ENCODE measurements at places on chromosomes 11 and 22. TPM values are rescaled to one million over a fixed set of nuclear protein-coding genes. Genes with fewer than 3 reads are reported as not detected.
A peak's percentile ranks its signal among the peaks of the same experiment; 100 is the strongest.

The ACAT1 gene
- 29.4 TPM for total RNA-seq

The LARGE1 gene
- 3.1 TPM for total RNA-seq

The RNF141 gene
- total RNA-seq, result 20.4 TPM

- H3K36me3 ChIP-seq, result no peaks in the 10 kb centered on the region
- DNase-seq, result no peak
- H3K4me1 ChIP-seq, result no peaks in the 10 kb centered on the region
- no peak overlapping the region for H3K4me3 ChIP-seq
- no peak overlapping the region for H3K27ac ChIP-seq
- no peaks in the 10 kb centered on the region for H3K27me3 ChIP-seq
Observed at GRCh38 chr11:108997826-108998225, 333.0 kb downstream of the DDX10 start.

GRCh38 chr22:20237480-20238440, 30.4 kb downstream of the RTN4R start:
- no peaks in the 10 kb centered on the region for H3K36me3 ChIP-seq
- H3K4me1 ChIP-seq, result peaks cover 19% of the 10 kb centered on the region
- H3K4me3 ChIP-seq, result no peak overlapping the region
- peak; percentile 82 for DNase-seq
- peak overlapping the region; percentile 96 for H3K27ac ChIP-seq
- H3K27me3 ChIP-seq, result no peaks in the 10 kb centered on the region

- no peaks in the 10 kb centered on the region for H3K27me3 ChIP-seq
- DNase-seq, result no peak
- no peaks in the 10 kb centered on the region for H3K4me1 ChIP-seq
- no peak overlapping the region for H3K4me3 ChIP-seq
- H3K36me3 ChIP-seq, result no peaks in the 10 kb centered on the region
- H3K27ac ChIP-seq, result no peak overlapping the region
Observed at GRCh38 chr11:88501541-88501940, 164.0 kb upstream of the CTSC start.

DNA sequence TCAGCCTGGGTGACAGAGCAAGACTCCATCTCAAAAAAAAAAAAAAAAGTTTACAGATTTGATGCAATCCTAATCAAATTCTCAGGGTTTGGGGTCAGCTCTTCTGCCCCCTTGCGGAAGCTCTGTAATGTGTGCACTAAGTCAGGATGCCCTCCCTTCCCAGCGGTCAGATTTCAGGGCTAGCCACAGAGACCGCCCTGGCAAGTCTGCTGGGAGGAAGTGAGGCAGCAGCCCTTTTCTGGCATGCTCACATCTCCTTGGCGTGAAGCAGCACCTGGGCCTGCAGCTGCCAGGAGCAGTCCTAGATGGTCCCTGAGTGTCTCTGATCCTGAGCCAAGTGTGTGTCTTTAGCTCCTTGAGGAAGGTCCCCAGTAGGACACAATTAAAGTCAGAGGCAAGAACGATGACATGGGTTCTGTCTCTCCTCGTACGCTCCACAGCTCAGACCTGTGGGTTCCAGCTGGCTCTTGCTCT, 10.9 kb upstream of the APOBEC3C start:
- peaks cover 7% of the 10 kb centered on the region for H3K27me3 ChIP-seq
- H3K36me3 ChIP-seq, result no peaks in the 10 kb centered on the region
- no peaks in the 10 kb centered on the region for H3K4me1 ChIP-seq
- H3K27ac ChIP-seq, result no peak overlapping the region

DNA sequence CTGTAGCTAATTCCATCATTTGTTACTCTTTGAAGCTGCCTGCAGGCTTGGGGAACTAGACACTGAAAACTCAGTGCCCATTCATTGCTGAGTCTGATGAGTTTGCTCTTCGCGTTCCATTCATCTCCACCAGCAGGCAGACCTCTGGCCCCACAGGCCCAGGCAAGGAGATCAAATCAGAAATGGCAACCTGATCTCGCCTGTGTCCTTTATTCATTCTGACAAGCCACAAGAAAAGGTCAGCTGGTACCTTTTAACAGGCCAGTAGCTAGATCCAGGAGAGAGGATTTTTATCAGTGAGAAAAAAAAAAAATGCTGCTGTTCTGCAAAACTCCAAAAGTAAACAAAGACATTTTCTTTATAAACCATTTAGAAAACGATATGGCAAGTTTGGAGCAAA, 742.5 kb downstream of the ETS1 start:
- no peak overlapping the region for H3K4me3 ChIP-seq
- H3K4me1 ChIP-seq, result no peaks in the 10 kb centered on the region
- H3K36me3 ChIP-seq, result no peaks in the 10 kb centered on the region
- no peaks in the 10 kb centered on the region for H3K27me3 ChIP-seq

- H3K4me3 ChIP-seq, result no peak overlapping the region
- no peak overlapping the region for H3K27ac ChIP-seq
- H3K36me3 ChIP-seq, result no peaks in the 10 kb centered on the region
- no peaks in the 10 kb centered on the region for H3K27me3 ChIP-seq
- no peaks in the 10 kb centered on the region for H3K4me1 ChIP-seq
Observed at GRCh38 chr11:64073542-64073941, 37.8 kb downstream of the FLRT1 start.

DNA sequence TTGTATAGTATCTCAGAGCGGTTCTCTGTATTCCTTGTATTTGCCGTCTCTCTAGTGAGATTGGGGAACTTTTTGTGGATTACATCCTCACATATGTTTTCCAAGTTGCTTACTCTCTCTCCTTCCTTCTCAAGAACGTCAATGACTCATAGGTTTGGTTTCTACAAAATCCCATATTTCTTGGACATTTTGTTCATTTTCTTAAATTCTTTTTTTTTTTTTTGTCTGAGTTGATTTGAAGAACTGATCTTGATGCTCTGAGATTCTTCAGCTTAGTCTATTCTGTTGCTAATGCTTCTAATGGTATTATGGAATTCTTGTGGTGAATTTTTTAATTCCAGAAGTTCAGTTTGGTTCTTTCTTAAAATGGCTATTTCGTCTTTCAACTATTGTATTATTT, 28.4 kb upstream of the SLN start:
- no peak for DNase-seq
- no peaks in the 10 kb centered on the region for H3K36me3 ChIP-seq
- H3K4me1 ChIP-seq, result no peaks in the 10 kb centered on the region
- H3K4me3 ChIP-seq, result no peak overlapping the region

GRCh38 chr11:109845437-109845836, 247.8 kb upstream of the ZC3H12C start:
- H3K4me3 ChIP-seq, result no peak overlapping the region
- no peaks in the 10 kb centered on the region for H3K27me3 ChIP-seq
- no peaks in the 10 kb centered on the region for H3K4me1 ChIP-seq

DNA sequence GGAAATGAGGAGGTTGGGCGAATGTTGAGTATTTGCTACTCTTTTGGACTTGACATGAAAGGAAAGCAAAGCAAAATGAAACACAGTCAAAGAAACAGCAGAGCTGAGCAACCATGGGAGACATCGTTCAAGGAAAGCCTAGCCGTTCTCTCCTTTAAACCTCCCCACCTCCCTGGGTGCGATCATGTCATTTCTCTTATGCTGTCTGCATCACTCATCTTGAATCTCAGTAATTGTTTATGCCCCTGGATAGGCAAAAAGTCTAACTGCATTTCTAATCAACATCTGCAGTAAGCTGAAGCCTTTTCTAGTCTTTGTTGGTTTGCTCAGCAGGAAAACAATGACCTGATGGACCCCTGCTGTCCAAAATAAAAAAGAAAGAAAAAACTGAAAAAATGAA, 107.0 kb downstream of the MSANTD4 start:
- no peak overlapping the region for H3K27ac ChIP-seq
- H3K36me3 ChIP-seq, result no peaks in the 10 kb centered on the region
- no peak overlapping the region for H3K4me3 ChIP-seq
- H3K27me3 ChIP-seq, result no peaks in the 10 kb centered on the region
- DNase-seq, result no peak

All from thymus (tissue), 14 donors.